ENCODE measurements at places on chromosomes 12 and 14.

DNA sequence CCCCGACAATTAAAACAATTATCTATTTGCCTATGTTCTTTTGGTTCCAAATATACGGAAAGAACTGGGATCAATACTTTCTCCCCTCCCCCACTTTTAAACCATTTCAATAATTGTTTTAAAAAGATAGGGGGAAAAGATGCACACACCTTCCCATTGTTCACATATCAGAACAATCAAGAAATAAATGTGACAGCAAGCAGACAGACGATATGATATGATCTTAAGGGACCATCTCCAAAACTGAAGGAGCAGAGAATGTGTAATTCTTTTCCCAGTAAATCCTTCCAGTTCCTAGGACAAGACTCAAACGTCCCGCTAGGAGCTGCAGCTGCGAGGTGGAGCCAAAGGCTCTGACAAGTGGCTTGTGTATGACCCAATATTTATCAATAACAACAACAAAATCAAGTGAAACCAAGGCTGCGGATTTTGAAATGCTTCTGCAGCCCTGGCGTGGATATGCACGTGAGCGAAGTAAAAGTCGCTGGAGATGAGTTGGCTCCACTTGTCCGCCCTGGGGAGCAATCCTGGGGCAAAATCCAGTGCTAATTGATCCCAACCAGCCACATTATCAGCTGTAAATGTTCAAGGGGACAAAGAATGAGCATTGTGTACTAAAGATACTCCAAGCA lies 8.2 kb upstream of the FOXG1 start:
- DNase-seq = no peak

- DNase-seq = no peak
These were observed 121.7 kb upstream of the CNOT2 start for GRCh38 chr12:70121562-70121961.

DNA sequence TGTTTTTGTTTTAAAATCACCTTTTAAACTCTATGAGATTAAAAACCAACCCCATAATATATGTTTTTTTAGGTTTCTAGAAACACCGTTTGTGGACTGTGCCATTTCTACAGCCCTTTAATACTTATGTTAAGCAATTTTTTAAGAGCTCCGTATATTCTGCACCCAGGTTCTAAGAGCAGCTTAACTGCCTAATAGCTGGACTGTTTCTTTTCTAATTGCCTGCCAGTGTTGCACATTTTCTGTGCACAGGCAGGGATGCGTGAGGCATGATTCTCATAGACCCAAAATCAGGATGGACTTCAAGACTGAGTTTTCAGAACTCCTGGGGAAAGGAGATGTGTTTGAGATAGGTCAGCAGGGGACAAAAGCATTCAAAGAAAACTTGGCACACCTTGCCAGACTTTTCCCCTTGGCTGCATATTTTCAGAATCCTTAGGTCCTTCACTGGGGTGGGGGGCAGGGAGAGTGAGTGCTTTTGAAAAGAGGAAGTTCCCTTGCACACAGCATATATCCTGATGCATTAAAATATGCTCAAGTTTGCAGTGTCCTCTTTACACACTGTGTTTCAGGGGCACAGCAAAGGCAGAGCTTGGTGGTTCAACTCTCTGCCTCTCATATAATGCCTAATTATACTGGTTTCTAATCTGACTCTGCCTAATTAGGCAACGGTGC lies 27.9 kb downstream of the TMEM30B start:
- no peak for DNase-seq

DNA sequence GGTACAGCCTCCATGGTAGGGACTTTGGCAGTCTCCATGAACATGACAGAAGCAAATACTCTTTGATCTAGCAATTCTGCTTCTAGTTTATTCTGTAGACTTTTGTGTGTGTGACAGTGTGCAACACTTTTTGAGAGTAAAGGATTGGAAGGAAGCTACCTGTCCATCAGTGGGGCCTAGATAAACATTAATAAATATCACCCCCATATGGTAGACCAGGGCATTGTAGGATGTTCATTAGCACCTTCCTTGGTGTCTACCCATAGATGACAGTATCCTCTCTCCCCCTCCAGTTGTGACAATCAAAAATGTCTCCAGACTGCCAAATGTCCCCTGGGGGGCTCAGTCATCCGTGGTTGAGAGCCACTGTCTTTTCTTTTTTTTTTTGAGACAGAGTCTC lies 10.8 kb downstream of the SNRNP35 start:
- no peak for DNase-seq

GRCh38 chr14:96861568-96862310 lies 64.6 kb downstream of the VRK1 start:
- no peak for DNase-seq

DNA sequence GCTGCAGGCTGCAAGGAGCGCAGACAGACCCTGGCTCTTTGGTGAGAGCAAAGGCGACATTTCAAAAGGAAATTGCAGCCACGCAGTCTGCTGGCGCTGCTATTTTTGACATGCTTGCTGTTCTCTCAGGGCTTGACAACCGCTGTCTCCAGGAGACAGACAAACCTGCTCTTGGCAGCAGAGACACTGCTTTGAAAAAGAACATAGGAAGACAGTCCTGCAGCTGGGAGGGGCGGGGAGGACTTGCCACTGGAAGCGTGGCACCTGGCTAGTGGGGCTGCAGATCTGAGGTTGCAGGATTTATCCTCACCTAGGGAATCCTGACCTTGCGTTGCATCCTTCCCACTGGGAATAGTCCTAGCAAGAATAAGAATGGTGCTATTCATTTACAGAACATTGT lies 91.8 kb upstream of the KCNA1 start:
- DNase-seq = no peak

- no peak for DNase-seq
These were observed 5.1 kb upstream of the CLEC7A start for GRCh38 chr12:10135126-10135525.

DNA sequence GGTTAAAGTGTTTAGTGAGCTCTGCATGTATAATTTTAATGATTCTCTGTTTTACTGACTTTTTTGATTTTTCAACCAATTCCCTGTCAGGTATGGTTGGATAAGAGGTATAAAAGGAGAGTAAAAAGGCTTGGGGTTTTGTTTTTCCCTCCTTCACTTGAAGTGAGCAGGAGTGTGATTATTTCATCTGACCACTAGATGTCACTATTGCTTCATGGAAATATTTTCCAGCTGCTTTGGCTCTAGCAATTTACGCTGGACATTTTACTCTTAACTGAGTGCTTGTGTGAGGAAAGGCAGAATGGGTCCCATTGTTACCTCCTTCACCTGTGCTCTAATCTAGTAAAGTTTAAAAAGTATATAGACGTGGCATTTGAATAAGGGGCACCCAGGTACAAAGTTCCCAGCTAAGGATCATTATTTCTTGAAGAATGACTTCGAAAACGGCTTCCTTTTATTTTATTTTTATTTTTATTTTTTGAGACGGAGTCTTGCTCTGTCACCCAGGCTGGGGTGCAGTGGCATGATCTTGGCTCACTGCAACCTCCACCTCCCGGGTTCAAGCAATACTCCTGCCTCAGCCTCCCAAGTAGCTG lies 66.5 kb downstream of the TBC1D30 start:
- DNase-seq = no peak

DNA sequence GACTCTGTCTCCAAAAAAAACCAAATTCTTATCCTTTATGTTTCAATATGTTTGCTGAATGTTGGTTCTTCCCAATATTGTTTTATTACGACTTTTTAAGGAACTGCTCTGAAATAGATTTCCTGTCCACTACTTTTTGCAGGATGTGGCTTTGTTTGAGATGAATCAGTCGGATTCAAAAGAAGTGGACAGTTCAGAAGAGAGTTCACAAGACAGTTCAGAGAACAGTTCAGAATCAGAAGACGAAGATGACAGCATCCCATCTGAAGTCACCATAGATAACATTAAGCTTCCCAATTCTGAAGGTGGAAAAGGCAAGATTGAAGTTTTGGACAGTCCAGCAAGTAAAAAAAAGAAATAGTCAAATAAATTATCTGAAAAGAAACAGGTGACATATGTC lies 8.2 kb downstream of the NOPCHAP1 start:
- DNase-seq = no peak

DNA sequence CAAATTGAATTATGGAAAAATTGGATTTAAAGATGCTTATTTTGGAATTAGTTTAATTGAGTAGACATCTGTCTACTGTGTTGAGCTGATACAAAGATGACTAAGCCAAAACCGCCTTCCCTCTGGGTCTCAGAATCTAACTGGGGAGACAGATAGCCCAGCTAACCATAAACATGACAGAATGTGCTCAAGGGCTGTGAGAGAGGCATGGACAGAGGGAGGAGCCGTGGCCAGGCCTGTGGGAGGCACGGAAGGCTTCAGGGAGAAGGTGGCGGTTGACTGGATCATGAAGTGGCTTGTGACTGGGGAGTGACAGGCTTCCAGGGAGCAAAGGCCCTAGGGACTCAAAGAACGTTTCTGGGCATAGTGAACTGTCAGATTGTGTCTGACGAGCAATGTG lies 74.6 kb downstream of the DACT1 start:
- no peak for DNase-seq

DNA sequence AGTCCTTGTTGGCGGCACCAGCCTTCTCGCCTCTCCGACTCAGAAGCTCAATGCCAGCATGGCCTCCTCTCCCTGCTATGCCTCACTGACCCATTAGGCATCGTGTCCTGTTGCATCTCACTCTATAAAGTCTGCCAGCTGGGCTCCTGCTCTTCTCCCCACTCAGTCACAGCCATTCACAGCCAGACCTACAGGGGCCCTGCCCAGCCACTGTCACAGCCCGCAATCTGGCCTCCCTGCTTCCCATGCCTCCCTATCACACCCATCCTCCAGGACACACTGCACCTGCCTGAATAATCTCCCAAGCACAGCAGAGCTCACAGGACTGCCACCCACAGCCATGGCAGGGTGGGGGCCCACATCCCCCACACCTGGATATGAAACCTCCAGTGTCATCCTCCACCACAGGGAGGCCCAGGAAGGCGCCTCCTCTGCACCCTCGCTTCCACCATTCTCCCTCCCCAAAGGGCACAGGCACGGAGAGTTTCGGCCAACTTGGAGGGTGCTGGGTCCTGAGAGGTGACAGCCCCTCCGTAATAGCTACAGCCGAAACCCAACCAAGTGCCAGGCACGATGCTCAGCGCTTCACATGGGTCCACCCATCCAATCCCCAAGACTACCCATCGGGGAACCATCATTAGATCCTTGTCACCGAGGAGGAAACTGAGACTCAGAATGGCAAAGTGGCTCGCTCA lies 370.3 kb downstream of the BCL11B start:
- no peak for DNase-seq

- DNase-seq = no peak
These were observed 99.4 kb upstream of the CCDC91 start for GRCh38 chr12:28090835-28091234.

DNA sequence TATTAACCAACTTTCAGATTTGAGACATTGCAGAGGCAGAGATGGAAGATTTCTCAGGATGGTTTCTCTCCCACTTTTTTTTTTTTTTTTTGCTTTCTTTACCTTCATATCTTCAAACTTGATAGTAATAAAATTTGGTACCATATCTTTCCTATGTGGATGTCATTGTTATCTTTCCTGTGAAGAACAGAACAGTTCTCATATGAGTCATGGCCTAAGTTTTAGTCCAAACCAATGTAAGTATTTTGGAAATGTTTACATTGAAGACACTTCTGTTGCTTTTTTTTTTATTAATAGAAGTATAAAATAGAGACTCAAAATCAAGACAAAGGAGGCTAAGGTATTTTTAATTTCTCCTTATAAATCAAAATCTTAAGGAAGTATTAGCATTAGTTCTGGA lies 95.2 kb downstream of the C12orf50 start:
- no peak for DNase-seq

DNA sequence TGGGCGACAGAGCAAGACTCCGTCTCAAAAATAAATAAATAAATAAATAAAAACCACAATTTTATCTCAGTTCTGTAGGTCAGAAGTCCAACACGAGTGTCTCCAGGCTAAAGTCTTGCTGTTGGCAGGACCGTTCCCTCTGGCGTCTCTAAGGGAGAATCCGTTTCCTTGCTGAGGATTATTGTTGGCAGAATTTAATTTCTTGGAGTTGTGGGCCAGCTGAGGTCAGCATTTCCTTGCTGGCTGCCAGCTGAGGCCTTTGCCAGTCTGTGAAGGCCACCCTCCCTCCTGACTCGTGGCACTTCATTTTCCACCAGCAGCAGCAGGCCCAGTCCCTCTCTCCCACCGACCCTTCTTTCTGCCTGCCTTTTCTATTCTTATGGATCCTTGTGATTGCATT lies 17.2 kb downstream of the PSMC1 start:
- no peak for DNase-seq

DNA sequence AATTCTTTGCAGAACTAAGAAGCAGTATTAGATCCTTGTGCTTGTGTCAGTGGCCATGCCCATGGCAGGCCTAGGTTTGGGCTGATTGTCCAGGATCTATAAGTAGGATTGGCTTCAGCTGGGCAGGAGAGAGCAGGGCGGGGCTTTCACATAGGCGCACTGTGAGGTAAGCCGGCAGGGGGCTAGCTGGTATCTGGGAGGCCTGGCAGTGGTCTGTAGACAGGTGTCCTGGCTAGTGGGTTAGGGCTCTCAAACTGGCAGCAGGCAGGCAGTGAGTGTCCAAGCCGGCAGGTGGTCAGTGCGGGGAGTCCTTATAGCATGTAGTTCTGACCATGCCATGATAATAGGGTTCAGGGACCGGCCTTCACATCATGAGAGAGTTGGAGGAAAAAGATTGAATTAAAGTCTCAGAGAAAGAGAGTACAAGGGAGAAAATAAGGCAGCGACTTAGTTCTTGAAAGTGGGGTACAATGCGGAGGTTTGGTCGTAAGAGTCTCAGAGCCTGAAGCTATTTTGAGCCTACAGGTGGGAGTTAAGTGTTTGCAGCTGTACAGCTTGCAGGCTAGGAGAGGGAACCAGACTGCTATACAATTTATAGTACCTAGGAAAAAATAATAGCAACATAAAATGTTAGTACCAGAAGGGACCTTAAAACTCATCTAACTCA lies 137.4 kb downstream of the TPH2 start:
- no peak for DNase-seq

DNA sequence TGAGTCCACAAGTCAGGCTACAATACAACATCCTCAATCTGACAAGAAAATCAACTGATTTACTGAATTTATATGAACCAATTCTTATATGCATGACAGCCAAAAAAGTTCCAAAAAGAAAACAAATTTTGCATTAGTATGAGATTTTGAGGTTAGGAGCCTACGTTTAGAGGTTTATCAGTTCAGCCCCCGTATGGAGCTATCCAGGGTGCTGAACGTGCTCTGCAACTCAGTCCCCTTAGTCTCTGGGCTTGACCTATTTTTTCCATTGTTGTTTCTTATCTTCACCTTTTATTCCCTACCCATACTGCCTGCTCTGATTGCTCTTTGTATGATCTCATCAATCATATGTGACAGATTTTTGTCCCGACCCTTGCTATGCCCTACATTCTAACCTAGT lies 693.0 kb downstream of the NRXN3 start:
- DNase-seq = no peak

- no peak for DNase-seq
These were observed 594 bp upstream of the CLEC14A start for GRCh38 chr14:38256533-38256840.

DNA sequence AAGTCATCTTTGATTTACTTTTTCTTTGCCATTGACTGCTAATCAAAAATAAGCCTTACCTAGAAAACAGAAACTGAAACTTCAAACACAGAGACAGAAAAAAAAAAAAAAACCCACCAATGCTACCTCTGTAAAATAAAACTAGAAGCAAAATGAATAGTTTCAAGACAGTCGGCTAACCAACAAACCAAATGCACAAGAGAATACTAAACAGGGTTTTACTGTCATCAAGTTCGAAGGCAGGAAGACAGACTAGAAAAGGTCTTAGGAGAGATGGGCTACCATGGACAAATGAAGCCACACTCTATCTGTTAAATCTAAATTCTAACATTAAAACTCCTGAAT lies 59.5 kb downstream of the SEL1L start:
- DNase-seq = no peak

GRCh38 chr12:89333564-89334252 lies 18.6 kb downstream of the DUSP6 start:
- no peak for DNase-seq

GRCh38 chr12:7460375-7461259 lies 16.7 kb upstream of the CD163L1 start:
- DNase-seq = no peak
